Stimulated activated CD8-positive, alpha-beta memory T cell treated with anti-CD3 and anti-CD28 coated beads, Interleukin-7, amount 100 ng/mL, for 48 hours (primary cell): ENCODE measurements at places on chromosomes 3 and 15.

- no peak for DNase-seq
Observed at GRCh38 chr3:15290736-15291135, 41.6 kb downstream of the SH3BP5 start.

- DNase-seq: no peak
Observed at GRCh38 chr15:38374556-38374955, 79.4 kb upstream of the FAM98B start.

DNA sequence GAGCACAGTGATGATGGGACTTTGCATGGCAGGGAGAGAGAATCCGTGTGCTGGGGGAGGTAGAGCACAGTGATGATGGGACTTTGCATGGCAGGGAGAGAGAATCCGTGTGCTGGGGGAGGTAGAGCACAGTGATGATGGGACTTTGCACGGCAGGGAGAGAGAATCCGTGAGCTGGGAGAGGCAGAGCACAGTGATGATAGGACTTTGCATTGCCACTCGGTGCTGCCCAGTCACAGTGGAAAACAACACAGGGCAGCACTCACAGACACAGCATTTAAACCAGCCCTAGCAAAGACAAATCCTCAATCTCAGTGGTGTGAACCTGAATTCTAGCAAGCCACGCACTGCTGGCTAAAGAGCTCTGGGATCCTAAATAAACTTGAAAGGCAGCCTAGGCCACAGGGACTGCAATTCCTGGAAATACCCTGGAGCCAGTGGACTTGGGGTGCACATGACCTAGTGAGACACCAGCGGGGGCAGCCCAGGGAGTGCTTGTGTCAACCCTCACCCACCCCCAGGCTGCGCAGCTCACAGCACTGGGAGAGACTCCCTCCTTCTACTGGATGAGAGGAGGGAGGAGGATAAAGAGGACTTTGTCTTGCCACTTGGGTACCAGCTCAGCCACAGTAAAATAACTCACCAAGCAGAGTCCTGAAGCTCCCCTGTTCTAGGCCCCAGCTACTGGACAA is 23.4 kb upstream of the TNK2 start:
- DNase-seq: no peak

- DNase-seq: no peak
Observed at GRCh38 chr15:33179874-33180273, 14.6 kb downstream of the FMN1 start.

DNA sequence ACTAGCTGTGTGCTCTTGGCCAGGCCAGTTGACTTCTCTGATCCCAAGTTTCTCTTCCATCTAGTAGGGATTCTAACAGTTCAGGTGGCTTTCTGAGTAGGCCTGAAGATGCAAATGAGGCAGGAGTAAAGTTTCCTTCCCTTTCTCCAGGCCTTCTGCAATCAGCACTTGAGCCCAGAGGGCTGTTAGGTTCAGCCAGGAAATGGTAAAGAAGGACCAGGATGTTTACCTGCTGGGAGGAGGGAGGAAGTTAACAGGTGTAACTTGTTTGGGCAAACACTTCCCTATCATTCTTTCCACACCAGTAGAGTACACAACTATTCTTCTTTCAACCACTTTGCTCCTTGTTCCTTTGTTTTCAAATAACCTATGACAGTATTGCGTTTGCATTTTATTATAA is 13.3 kb upstream of the TNFSF10 start:
- no peak for DNase-seq

DNA sequence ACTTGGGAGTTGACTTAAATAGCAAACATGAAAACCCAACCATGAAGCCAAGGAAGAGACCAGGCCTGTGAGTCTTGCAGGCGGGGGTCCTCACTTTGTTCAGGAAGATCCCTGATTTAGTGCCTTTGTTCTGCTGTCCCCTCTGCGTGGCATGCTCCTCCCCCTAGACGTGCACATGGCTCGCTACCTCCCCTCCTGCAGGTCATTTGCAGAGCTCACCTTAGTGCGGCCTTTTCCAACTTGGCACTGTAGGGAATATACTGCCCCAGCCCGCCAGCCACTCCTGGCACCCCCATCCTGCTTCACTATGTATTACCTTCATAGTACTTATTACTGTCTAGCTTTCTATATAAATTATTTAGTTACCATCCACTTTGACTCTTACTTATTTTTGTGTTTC is 18.3 kb downstream of the GXYLT2 start:
- DNase-seq: no peak

DNA sequence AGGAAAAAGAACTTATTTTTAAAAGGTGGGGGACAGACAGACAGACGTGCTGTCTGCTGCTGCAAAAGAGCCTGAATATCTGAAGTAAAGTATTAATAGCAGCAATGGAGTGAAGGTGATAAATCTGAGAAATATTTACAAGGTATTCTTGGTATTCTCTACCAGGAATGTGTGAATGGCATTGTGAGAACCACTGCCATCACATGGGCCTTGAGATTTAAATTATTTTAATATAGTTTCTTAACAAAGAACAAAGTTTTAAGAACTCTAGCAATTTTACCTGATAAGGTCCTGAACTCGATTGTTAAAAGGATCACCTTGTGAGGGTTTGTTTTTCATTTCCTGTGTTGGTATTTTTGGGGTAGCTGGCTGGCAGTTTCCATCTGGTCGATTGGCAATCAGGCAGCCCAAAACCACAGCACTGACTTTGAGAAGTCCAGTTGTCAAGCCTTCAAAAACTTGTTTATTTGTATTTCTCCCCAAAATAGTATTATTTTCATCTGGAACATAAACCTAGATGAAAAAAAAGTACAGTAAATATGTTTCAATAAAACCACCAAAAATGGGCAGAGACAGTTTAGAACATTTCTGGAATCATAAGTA is 97.3 kb downstream of the ISL2 start:
- no peak for DNase-seq

DNA sequence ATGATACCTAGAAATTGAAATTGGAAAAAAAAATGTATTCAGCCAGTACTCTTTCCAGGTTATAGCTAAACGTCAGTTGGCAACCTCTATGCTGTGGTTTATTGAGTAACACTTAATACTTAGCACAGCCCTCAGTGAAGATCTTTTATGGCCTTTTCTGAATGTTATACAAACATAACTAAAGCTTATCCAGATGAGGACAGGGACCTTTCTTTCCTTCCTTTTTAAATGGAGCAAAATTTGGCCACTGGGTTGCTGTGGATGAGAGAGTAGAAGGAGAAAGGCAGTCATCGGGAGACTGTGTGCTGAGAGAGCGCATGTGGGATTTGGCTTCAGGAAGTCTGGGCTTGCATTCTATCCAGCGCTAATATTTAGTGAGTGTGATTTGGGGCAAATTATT is 36.1 kb downstream of the IGF1R start:
- no peak for DNase-seq

DNA sequence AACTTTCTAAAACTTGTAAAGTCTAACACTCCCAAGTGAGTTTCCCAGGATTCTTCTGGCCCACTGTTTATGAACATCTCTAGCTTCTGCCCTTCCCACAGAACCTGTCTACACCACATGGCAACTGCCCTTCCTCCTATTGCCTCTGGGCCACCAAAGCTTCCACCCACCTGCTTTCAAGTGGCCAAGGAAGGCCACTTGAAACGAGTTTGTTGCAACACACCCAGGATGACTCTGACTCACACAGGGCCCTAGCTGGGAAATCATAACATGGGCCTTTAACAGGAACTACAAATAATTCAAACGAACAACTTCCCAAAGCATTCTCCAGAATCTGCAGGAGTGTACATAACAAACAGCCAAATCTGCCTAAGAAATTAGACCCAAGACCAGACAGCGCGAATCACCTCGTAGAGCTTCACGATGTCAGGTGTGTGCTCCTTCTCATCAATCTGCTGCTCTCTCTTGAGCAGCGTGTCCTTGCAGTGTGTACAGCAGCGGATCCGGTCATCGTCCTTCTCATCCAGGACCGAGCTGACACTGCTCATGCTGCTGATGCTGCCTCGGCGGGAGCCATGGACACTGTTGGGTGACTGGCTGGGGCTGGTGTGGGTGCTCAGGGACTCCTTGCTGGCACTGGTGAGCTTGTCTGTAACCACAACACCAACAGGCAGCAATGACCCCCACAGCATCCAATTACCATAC is 16.8 kb downstream of the RBSN start:
- DNase-seq: no peak

GRCh38 chr15:40844696-40845030 is 815 bp downstream of the SPINT1 start:
- no peak for DNase-seq

DNA sequence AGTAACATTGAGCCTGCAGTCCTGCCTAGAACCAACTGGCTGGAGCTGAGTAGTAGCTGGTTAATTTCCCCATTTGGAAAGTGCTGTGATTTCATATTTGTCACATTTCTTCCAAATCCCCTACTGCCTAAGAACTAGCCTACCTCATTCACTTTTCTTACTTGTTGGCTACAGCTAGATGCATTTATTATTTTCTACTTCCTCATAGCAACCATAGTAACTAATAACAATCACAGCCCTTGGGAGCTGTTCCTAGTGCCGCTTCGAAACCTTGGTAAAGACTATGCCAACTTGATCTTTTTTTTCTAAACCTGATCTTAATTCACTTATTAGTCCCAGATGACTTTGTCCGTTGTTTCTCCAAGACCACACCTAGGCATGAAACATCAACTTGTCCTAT is 240.3 kb downstream of the FGF12 start:
- no peak for DNase-seq

DNA sequence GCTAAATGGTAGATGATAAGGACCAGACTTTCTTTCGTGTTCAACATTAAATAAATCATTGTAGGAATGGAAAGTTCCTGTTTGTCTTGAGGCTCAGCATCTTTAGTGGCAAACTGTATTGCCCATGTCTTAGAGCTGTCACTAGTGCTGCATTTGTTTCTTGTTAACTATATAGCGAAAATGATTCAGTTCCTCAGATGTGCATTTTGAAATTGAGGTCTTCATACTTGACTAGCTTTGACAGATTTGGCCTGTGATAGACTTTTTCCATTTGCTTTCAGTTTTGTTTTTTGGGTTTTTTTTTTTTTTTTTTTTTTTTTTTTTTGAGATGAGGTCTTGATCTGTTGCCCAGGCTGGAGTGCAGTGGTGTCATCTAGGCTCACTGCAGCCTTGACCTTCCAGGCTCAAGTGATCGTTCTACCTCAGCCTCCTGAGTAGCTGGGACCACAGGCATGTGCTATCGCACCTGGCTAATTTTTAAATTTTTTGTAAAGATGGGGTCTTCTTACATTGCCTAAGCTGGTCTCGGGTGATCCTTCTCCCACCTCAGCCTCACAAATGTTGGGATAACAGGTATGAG is 9.5 kb upstream of the RPLP1 start:
- no peak for DNase-seq

DNA sequence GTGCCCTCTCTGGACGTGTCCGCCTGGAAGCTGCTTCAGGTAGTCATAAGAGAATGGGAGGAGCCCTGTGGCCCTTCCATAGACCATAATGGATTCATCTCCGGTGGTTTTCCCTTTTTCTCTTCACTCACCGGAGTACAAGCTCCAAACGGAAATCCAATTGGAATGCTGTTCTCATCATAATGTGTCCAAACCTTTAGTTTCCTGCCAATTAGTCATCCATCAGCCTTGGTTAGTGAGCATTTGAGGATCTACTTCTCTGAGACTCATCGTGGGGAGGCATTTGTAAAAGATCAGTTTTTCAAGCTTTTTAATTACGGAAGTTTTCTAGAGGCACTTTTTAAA is 34.9 kb downstream of the ABHD2 start:
- no peak for DNase-seq

GRCh38 chr15:82568986-82569385 is 28.7 kb upstream of the RPS17 start:
- no peak for DNase-seq

DNA sequence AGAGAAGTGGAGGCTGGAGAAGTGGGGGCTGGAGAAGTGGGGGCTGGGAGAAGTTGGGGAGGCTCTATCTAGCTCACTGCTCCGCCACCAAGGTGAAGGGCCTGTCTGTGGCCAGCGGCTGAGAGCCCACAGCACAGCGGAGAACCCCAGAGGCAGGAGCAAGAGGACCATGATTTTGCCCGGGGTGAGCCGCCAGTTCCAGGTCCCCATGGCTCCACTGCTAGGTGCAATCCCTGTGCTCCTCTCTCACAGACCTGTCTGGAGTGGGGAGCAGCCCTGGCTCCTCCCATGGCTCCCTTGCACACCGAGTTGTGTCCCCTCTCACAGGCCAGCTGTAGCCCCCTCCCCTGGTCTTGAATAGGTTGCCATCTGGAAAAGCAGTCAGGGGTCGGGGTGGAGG is 4.7 kb upstream of the NRROS start:
- DNase-seq: no peak

DNA sequence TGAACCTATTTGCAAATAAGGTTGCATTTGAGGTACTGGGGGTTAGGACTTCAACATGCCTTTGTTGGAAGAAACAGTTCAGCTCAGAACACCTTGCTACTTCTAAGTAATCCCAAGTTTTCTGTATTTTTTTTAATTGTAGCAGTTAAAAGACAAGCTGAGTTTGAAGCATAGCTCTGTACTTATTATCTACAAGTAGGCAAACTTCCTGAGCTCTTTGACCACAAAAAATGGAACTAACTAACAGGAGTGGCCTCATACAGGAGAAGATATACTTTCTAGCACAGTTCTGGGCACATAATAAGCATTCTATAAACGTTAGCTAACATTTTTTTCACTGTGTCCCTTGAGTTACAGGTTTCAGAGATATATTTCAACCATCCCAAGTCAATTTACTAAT is 159.2 kb downstream of the CHST2 start:
- no peak for DNase-seq

- no peak for DNase-seq
Observed at GRCh38 chr3:7871003-7871560, 630.5 kb upstream of the LMCD1 start.

GRCh38 chr3:47070770-47071169 is 91.3 kb downstream of the NBEAL2 start:
- DNase-seq: no peak

DNA sequence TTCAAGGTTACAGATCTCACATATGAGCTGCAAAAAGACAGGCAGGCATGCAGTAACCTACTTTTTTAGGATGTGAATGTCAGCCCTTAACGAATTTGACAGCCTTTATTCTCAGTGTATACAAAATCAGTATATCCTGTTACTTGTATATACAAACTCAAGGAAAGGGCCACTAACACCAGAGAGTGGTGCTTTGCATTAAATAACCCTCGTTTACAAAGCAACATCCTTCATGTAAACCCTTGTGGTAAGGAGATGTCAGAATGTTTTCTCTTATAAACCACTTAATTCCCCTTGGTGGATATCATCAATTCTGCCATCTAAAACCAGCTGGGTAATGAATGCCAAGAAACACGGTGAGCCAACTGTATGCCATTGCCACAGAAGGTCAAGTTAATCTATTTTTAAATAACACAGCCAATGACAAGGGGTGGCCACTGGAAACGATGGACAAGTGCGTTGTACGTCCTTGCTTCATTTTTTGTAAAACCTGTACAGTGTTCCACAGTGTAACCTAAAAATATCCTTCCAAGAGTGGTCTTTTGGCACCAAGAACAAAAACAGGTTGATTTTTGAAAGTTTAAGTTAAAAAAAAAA is 7.5 kb downstream of the MAGI1 start:
- DNase-seq: no peak
